Breast epithelium (tissue), 4 donors: ENCODE measurements at places on chromosomes 7 and 10.

DNA sequence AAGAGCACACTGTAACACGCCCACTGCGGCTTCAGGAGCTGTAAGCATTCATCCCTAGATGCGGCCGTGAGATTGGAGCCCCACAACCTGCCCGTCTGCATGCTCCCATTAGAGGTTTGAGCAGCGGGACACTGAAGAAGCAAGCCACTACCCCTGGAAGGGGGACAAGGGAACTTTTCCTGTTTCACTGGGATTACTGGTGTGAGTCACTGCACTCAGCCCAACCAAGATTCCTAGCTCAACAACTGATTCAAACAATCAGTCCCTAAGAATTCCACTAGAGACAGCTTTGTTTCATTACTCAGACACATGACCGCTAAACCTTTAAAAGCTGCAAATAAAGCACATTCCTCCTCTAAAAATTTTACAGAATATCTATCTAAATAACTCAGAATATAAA, 69.8 kb downstream of the ORC5 start:
- DNase-seq = no peak

DNA sequence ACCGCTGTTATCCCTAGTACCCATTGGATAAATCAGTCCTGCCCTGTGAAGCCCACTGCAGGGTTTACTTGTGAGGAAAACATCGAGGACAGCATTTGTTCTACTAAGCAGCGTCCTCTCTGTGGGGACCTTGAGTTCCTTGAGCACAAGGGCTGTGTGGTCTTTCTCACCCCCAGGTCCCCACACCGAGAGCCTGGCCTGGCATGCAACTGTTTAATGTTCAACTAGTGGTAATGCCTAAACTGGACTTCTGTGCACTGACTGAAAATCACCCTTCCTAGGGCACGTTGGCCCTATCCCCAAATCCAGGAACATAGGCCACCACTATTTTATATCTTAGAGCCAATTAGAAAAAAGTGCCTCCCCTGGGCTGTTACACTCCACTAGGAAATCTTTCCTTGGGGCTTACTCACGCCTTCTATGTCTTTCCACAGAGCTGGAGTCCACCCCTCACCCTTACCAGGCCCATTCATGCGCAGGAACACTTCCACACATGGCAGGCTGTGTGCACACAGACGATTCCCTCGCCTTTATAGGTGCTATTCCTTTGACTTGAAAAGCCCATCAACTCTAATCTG, 1.7 kb upstream of the TMEM213 start:
- no peak for DNase-seq

GRCh38 chr10:3734111-3734510, 50.9 kb downstream of the KLF6 start:
- no peak for DNase-seq

DNA sequence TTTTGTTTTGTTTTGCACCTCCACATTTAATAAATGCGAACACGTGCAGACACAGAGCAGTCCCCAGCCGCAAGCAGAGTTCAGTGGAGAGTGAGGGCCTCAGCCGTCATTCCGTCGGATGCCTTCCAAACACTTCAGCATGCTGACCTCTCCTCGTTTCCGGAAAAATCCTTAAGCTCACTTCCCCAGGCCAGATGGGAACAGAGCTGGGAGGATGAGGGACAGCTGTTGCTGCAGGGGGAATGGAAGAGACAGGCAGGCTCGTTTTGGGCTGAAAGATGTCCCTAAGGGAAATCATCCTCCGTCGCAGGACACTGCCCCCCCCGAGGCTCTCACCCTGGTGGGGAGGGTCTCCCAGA, 17.2 kb upstream of the FGFR2 start:
- no peak for DNase-seq

DNA sequence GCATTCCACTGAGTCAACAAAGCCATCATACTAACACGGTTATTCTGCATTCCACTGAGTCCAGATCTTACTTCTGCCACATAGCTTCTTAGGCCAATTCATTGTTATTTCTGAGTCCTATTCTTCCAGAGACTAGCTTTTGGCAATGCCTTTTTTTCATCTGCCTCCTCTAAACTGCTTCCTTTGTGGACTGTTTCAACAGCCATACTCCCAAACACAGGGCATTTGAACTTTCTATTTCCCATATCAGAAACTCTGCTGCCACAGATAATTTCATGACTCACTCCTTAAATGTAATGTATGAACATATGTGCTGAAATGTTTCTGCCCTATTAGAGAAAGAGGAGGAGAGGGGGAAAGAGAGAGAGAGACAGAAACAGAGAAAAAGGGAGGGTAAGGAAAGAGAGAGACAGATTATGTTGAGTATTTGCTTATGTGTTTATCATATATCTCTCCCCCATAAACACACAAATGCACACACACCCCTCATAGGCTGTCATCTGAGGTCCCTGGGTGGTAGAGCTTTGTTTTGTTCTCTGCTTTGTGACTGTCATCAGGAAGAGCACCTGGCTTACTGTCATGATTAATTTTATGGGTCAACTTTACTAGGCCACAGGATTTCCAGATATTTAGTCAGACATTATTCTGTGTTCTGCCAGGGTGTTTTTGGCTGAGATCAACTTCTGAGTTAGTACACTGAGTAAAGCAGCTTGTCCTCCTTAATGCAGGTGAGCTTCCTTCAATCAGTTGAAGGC, 308.0 kb upstream of the KCND2 start:
- no peak for DNase-seq

- no peak for DNase-seq
Observed at GRCh38 chr10:117096599-117097201, 41.4 kb downstream of the VAX1 start.

DNA sequence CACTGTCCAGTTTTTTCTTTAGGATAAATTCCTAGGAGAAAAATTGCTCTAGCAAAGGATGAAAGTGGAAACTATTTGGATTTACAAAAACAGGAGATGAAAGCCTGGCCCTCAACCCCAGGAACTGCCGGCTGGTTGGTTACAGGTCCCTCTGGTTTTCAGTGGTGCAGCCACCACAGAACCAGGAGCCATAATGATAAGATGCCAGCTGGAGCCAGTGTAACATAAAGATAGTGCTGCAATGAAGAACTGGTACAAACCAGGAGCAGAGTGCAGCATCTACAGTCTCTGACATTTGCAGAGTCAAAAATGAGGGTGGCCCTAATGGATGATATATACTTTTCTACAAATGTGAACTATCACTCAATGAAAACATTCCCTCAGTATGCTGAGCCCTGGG, 20.4 kb upstream of the NUP42 start:
- no peak for DNase-seq

DNA sequence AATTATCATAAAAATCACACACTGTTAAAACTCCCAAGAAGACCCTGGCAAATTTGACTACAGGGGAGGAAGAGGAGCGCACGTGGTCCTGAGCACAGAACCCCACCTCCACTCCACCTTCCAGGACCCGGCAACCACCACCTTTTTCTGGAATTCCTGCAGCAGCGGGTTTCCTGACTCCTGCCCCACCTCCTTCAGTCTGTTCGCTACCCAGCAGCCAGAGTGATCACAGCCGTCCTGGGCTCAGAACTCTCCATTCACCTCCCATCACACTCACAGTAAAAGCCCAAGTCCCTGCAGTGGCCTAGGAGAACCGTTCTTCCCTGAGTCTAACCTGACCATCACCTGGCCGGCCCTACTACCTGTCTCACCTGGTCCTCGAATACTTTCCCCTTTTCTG, 107.4 kb upstream of the FAM204A start:
- no peak for DNase-seq

DNA sequence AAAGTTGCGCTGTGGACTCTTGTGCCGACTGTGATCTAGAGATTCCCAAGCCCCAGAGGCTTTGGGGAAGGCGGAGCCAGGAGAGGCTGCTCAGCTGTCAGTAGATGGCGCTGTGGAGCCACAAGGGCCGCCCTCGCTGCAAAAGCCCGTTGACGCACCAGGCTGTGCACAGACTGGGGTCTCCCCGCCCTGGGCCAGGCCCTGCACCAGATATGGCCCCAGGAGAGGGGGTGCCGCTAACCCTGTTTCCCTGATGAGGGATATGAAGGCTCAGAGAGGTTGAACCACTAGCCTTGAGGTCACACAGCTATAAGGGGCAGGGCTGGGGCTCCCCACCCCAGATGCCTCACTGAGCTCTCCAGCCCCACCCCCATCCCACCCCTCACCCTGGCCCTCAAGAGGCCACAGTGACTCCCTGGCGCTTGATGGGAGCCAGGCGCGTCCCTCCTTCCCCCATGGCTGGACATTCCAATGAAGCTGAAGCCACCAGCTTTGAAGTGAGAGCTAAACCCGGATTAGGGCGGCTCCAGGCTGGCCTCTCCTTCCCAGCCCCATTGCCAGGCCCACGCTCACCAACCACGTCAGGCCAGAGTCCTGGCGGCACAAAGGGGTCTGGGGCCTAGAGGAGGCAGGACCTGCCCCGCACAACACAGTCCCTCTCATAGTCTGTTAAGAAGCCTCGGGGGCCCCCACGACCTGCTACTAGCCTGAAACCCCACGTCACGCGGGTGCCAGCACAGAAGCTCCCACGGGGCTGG, 26.4 kb downstream of the MYL10 start:
- no peak for DNase-seq

GRCh38 chr7:50656141-50656895, 91.1 kb upstream of the DDC start:
- no peak for DNase-seq

DNA sequence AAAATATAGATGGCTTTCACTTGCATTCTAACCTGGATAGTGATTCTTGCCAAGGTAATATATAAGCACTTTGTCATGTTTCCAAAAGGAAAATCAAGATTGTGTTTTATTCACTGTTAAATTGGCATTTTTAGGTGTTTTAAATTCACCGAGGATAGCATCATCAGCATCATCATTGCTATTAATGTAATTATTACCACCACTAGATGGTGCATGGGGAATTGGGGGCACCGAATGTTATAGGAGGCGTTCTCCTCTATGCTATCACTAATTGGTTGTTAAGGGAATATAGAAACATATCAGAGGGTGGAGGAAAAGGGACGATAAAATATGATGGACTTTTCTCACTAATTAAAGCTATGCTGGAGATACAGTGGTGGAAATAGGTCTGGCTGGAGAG, 95.5 kb downstream of the CELF2 start:
- DNase-seq = no peak
